ENCODE measurements at places on chromosomes 5 and 9.
A peak's percentile ranks its signal among the peaks of the same experiment; 100 is the strongest.

DNA sequence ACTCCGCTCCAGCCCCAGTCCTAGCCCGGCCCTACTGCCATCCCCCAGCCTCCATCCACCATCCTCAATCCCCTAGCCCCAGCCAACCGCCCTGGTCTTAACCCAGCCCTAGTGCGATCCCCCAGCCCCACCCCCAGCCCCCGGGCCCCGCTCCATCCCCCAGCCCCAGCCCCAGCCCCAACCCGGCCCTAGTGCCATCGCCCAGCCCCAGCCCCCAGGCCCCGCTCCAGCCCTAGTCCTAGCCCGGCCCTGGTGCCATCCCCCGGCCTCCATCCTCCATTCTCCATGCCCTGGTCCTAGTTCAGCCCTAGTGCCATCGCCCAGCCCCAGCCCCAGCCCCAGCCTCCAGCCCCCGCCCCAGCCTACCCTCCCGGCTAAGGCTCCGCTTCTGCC is 398 bp downstream of the TOR1A start:
- no peak for DNase-seq

GRCh38 chr5:177606071-177607051 is 6.4 kb downstream of the B4GALT7 start:
- DNase-seq = no peak

DNA sequence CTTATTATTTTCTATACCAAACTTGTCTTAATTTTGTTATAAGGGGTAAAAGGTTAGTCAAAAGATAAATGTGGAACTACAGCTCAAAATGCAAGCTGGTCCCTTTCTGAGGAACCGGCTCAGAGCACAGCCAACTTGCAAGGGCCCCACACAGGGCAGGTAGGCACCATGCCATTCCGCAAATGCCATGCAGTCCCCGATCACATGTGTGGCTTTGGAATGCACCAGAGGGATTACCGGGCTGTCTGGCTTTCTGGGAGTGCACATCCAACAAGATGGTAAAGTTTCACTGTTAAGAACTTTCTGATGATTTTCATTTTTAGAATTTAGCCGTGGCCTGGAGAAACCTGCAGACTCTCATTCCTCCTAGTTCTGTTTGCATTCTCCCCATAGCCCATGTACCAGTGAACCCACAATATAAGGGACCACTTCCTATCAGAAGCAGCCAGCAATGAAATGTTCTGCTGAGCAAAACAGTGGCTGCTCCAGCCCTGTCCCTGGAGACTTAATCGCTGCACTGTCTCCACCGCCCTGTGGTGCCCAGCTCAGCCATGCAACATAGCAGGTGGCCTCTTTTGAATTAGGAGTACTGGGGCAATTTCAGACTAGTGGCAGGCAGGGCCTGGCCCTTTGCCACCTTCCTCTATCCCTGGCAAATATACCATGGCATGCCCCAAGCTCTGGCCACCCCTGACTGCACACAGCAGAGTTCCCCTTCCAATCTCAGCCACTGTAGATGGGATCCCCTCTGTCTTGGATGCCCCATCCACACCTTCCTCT is 11.4 kb downstream of the SHB start:
- peak; percentile 77 for DNase-seq

GRCh38 chr9:113998114-113998513 is 80.0 kb downstream of the AMBP start:
- no peak for DNase-seq

DNA sequence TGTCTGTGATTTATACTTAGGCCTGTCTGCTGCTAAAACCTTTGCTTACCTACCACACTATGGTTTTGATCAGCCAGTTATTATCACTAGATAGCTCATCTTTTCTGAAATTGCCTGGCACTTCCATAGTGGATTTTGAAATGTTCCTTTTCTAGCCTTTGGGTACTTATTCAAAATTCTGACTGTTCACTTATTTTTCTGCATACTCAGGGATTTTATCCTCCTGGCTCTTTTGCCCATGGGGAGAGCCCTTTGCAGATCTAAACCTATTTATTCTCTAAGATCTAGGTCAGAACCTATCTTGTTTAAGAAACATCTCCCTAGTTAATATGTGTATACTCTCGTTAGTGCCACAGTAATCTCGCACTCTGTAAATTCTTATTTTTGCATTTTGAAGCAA is 103.5 kb upstream of the C9orf72 start:
- DNase-seq = no peak

DNA sequence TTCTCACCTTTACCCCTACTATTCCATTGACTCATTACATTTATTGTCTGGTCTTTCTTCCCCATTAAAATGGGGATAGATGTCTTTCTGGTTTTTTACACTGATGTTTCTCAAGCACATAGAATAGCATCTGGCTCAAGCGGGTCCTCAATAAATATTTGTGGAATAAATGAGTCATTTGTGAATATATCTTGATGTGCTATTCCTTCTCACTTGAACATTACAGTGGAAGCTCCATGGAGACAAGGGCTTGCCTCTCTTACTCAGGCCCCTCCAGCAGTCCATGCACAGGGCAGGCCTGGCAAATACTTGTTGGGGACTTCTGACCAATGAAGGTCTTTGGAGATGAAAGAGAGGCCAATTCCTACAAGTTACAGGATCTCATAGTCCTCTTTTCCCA is 151.7 kb upstream of the TAS2R1 start:
- DNase-seq = no peak

- DNase-seq = peak; percentile 48
Observed at GRCh38 chr5:142357469-142358090, 32.8 kb upstream of the SPRY4 start.

- DNase-seq = no peak
Observed at GRCh38 chr5:7214906-7215416, 181.0 kb upstream of the ADCY2 start.

DNA sequence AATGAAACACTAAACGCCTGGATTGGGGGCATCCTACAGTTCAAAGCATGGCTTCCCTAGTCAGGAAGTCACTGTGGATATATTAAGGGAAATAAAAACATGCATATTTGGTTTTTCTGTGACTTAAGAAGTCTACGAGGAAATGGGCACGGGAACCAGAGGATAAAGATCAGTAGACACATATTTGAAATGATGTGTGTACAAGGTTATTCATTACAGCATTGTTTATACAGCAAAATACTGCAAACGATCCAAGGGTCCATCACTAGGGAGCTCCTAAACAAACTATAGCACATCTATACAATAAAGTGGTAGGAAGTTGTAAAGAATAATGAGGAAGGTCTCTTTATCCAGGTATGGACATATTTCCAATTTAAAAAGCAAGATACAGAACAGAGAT is 71.8 kb downstream of the EFNA5 start:
- no peak for DNase-seq

- DNase-seq = no peak
Observed at GRCh38 chr9:34440017-34440416, 18.4 kb downstream of the FAM219A start.

DNA sequence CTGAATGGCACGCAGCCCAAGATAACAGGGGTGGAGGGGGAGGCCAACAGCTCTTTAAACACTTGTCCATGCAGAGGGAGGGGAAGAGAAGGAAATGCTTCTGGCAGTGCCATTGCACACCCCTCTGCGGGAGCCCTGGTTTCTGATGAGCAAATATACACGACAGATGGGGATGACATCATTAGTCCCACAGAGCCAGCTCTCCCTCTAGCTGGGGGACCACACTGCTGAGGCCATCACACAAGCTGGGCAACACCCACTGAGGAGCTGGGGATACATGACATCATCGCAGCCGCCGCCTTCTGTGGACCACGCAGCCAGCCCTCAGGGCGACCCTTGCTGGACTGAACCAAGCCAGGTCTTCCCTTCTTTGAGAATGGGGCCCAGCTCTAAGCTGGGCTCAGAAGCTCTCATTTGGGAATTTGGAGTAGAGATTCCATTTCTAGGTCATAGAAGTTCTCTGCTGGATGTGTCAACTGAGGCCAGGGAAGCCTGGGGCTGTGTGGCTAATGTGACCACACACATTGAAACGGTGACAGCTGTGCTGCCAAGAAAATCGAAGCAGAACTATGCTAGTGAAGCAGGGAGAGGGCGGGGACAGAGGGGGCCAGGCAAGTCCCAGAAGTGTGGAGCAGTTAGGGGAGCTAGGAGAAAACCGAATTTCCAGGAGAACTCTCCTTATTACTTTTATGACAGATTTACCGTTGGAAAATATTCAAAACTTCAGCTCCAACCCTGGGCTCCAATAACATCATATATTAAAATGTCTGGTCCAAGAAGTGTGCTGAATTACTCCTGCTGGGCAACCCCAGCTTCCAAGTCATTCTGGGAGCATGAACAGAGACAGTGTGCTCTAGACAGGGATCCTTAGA is 79.5 kb downstream of the PRRT1B start:
- no peak for DNase-seq

- DNase-seq = peak; percentile 40
Observed at GRCh38 chr5:143879646-143880045, 67.7 kb downstream of the HMHB1 start.

GRCh38 chr9:27566118-27566517 is 7.2 kb downstream of the C9orf72 start:
- DNase-seq = no peak

GRCh38 chr9:138118601-138119071 is 241.1 kb downstream of the CACNA1B start:
- DNase-seq = no peak

DNA sequence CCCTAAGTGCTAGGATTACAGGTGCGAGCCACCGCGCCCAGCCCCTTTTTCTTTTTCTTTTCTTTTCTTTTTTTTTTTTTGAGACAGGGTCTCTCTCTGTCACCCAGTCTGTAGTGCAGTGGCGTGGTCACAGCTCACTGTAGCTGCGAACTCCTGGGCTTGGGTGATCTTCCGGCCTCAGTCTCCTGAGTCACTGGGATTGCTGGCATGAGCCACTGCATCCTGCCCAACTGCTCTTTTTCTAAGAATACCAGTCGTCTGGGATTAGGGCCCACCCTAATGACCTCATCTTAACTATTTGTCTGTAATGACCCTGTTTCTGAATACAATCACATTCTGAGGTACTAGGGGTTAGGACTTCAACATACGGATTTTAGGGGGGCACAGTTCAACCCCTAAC is 34.1 kb upstream of the NANS start:
- DNase-seq = peak; percentile 55

- DNase-seq = no peak
Observed at GRCh38 chr9:89685698-89686097, 80.9 kb downstream of the GADD45G start.

- DNase-seq = no peak
Observed at GRCh38 chr5:5199495-5199894, 59.4 kb downstream of the ADAMTS16 start.

- DNase-seq = peak; percentile 61
Observed at GRCh38 chr9:99822806-99823591, 1.3 kb downstream of the NR4A3 start.

DNA sequence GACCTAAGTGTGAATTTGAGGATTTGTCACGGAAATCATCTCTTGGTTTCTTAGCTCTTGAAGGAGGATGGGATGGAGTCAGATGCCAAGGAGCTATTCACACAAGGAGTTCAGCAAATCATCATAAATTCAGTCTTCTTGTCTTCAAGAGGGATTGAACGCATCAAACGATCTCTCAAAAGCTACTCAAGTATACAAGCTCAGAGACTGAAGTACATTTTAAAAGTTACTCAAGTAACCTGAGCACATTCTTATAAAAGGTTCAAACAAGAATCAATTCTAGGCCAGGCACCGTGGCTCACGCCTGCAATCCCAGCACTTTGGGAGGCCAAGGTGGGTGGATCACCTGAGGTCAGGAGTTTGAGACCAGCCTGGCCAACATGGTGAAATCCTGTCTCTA is 21.1 kb upstream of the GOLPH3 start:
- no peak for DNase-seq

DNA sequence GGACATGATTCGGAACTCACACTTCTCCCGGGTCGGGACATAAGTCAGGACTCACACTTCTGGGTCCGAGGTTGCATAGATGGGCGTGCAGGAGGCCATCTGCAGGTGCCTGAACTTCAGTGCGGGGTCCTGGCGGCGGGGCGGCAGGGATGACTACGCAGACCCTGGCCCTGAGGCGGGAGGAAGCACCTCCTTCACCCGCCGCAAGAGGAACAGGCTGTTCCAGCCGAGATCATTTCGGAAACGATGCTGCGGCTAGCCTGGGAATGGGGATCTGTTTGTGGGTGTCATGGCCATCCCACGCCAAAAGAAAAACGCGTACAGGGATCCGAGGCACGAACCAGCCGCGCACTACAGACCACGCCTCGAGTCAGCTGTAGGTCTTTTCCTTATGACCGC is 196.6 kb downstream of the TTLL11 start:
- no peak for DNase-seq

DNA sequence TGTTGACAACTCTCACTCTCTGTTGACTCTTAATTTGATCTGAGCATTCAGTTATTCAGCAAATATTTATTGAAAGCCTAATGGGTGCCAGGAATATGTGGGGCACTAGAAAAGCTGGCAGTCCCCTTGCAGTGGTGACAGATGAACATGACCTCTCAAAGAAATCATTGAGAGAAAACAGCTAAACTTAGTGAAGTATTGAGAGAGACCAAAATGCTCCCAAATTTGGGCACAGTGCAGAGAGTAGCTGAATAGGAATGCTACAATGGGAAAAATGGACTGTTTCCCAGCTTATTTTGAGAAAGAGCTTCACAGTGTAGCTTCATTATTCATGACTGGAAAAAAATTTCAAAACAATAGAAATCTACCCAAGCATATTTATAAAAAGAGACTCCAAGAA is 257.9 kb downstream of the SGCD start:
- DNase-seq = no peak

DNA sequence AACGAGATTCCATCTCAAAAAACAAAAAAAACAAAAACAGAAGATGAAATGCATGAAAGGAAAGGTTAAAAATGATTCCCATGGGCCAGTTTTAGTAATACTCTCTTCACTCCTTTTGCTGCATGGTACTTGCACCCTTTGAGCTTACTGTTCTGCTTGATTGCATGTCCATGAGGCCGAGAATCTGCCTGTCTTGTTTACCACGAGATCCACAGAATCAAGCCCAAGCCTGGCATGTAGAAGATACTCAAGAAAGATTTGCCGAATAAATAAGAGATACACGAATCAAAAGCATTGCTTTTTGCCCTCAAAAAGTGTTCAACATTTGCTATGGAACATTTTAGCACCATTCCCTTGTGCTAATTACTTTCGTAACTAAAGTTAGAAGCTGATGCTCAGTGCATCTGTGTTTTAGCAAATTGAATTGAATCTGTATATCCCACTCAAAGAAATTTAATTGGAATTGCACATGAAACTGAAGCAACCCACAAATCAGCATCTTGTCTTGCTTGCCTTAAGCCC is 1.1 kb downstream of the FAXDC2 start:
- no peak for DNase-seq

GRCh38 chr5:134964359-134965270 is 3.1 kb upstream of the CATSPER3 start:
- DNase-seq = no peak

GRCh38 chr9:133825555-133826218 is 87.5 kb upstream of the SARDH start:
- no peak for DNase-seq

GRCh38 chr5:37565062-37565670 is 186.0 kb downstream of the WDR70 start:
- DNase-seq = no peak

Measured in astrocyte of the hippocampus (primary cell).